ENCODE measurements at places on chromosomes 1 and 21.

DNA sequence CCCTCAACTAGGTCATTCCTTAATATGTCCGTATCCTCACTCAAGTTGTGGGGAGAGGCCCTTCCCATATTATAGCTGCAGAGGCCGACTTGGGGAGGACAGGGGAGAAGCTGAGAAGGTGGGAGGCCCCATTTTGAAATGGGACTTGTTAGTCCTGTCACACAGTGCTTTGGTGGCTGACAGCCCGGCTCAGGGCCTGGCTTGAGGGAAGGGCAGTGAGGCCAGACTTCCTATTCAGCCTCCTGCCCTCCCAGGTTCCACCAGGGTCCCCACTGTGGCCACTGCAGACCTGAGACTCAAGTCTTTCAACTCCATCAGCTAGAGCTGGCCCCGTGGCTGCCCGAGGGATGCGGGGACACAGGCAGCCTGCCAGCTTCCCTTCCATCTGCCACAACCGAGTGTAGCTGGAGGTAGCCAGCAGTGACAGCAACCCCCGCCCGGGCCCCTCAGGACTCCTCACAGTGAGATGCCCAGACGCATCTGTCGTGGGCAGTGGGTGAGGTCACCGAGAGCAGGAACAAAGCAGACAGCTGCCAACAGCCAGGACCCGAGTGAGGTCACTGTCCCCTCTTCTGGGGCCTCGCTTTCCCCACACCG lies 36.9 kb downstream of the SIM2 start:
- no peaks in the 10 kb centered on the region for H3K36me3 ChIP-seq
- no peak for DNase-seq
- H3K27ac ChIP-seq = no peak overlapping the region
- H3K4me1 ChIP-seq = no peaks in the 10 kb centered on the region
- no peak overlapping the region for H3K4me3 ChIP-seq

DNA sequence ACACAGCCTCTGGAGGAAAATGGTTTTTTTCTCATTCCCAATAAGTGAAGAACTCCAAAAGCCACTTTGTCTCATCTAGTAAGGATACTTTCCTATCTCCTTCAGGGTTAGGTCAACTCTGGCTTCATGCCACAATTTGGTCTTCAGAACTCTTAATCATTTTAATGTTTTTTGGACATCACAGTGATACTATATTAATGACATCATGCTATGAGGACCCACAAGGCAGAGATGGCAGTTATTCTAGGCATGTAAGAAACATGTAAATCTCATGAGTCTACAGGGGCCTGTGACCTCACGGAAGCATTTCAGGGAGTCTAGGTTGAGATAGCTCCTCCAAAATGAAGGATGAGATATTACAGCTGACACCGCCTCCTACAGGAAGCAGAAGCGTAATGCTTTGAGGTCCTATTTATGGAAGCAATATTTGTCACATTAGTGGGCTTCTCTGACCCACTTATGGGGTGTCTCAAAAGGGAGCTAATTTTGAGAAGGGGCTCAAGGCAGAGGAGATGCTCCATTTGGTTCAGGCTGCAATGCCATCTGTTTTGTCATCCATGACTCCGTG lies 5.0 kb upstream of the GPR137B start:
- H3K36me3 ChIP-seq = no peaks in the 10 kb centered on the region
- H3K27me3 ChIP-seq = peaks cover 84% of the 10 kb centered on the region
- H3K4me3 ChIP-seq = no peak overlapping the region

- peak overlapping the region; percentile 47 for H3K4me3 ChIP-seq
- H3K27ac ChIP-seq = peak overlapping the region; percentile 94
- peak; percentile 51 for DNase-seq
- peaks cover 89% of the 10 kb centered on the region for H3K4me1 ChIP-seq
- peaks cover 23% of the 10 kb centered on the region for H3K27me3 ChIP-seq
Measured at GRCh38 chr1:18950401-18951026, 6.0 kb downstream of the IFFO2 start.

- no peaks in the 10 kb centered on the region for H3K4me1 ChIP-seq
- DNase-seq = no peak
- no peaks in the 10 kb centered on the region for H3K36me3 ChIP-seq
- H3K27me3 ChIP-seq = peaks cover 8% of the 10 kb centered on the region
- H3K27ac ChIP-seq = no peak overlapping the region
- no peak overlapping the region for H3K4me3 ChIP-seq
Measured at GRCh38 chr1:30598571-30599114, 124.7 kb downstream of the MATN1 start.

- no peaks in the 10 kb centered on the region for H3K27me3 ChIP-seq
- no peak overlapping the region for H3K4me3 ChIP-seq
- H3K36me3 ChIP-seq = no peaks in the 10 kb centered on the region
- no peaks in the 10 kb centered on the region for H3K4me1 ChIP-seq
- DNase-seq = no peak
Measured at GRCh38 chr1:113653741-113654140, 105.5 kb downstream of the PHTF1 start.

DNA sequence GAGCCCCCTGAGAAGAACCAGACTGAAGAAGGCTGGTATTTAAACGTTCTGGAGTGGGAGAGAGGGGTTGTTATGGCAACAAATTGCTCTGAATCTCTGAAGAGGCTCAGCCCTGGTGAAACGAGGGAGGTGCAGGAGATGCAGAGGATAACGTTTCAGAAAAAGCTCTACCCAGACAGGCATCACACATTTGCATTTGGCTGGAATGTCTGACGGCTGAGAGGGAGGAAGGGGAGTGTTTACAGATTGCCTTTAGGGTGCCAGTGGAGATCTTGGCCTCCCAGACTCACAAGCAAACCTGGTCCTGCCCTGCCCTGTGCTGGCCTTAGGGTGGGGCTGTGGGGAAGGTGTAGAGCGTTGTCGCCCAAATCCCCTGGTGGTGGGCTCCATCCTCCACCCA lies 169.0 kb upstream of the AJAP1 start:
- no peaks in the 10 kb centered on the region for H3K4me1 ChIP-seq
- H3K4me3 ChIP-seq = no peak overlapping the region
- no peak for DNase-seq
- no peaks in the 10 kb centered on the region for H3K36me3 ChIP-seq

GRCh38 chr1:38242506-38242905 lies 195.9 kb upstream of the POU3F1 start:
- H3K4me1 ChIP-seq = no peaks in the 10 kb centered on the region
- H3K27ac ChIP-seq = no peak overlapping the region
- H3K36me3 ChIP-seq = no peaks in the 10 kb centered on the region
- peaks cover 8% of the 10 kb centered on the region for H3K27me3 ChIP-seq
- H3K4me3 ChIP-seq = no peak overlapping the region

DNA sequence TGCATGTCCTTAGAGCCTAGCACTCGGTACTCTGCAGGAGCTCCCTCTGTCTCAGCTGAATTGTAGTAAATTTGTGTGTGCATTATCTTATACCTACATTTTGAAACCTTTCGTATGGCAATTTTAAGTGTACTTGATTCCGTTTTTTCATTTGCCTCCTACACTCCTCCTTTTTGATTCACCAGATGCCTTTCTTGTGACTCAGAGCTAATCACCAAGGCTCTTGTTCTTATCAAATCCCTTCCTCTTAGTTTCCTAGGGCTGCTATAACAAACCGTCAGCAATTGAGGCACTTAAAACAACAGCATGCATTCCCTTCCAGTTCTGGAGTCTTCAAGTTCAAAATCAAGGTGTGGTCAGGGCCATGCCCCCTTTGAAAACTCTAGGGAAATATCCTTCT lies 261.0 kb downstream of the ASTN1 start:
- no peak overlapping the region for H3K4me3 ChIP-seq
- H3K27ac ChIP-seq = no peak overlapping the region
- no peaks in the 10 kb centered on the region for H3K36me3 ChIP-seq
- H3K27me3 ChIP-seq = no peaks in the 10 kb centered on the region
- no peaks in the 10 kb centered on the region for H3K4me1 ChIP-seq
- no peak for DNase-seq

GRCh38 chr1:20058531-20058930 lies 11.5 kb upstream of the PLA2G5 start:
- no peaks in the 10 kb centered on the region for H3K36me3 ChIP-seq
- peaks cover 21% of the 10 kb centered on the region for H3K4me1 ChIP-seq
- peaks cover 26% of the 10 kb centered on the region for H3K27me3 ChIP-seq

DNA sequence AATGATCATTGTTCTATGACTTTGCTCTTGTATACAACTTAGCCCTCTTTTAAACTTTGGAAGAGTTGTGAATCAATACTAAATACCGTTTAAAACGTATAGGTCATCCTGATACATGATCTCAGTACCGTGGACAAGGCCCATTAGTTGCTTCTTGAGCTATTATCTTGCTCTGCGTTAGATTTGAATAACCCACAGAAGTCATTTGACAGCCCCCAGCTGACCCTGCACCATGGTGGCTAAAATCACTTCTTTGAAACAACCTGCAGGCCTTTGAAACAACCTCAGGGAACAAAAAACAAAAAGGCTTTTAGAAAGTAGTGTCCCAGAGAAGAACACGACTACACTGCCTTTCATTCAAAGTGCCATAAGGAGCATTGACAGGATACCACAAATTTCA lies 473.0 kb upstream of the ADGRL2 start:
- H3K27me3 ChIP-seq = no peaks in the 10 kb centered on the region
- DNase-seq = no peak
- no peak overlapping the region for H3K27ac ChIP-seq
- H3K4me3 ChIP-seq = no peak overlapping the region
- H3K36me3 ChIP-seq = no peaks in the 10 kb centered on the region

DNA sequence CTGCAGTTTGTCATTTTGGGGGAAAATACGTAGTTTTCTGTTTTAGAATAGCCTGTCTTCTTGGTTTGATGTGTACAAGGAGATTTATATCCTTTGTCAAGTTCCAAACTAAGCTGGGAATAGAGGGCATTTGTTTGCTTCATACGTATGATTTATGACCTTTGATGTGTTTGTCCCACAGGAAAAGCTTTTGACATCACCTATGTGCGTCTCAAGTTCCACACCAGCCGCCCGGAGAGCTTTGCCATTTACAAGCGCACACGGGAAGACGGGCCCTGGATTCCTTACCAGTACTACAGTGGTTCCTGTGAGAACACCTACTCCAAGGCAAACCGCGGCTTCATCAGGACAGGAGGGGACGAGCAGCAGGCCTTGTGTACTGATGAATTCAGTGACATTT lies 79.9 kb downstream of the LAMC1 start:
- no peak for DNase-seq
- H3K36me3 ChIP-seq = no peaks in the 10 kb centered on the region
- H3K4me3 ChIP-seq = no peak overlapping the region
- no peak overlapping the region for H3K27ac ChIP-seq
- peaks cover 14% of the 10 kb centered on the region for H3K27me3 ChIP-seq
- H3K4me1 ChIP-seq = no peaks in the 10 kb centered on the region

DNA sequence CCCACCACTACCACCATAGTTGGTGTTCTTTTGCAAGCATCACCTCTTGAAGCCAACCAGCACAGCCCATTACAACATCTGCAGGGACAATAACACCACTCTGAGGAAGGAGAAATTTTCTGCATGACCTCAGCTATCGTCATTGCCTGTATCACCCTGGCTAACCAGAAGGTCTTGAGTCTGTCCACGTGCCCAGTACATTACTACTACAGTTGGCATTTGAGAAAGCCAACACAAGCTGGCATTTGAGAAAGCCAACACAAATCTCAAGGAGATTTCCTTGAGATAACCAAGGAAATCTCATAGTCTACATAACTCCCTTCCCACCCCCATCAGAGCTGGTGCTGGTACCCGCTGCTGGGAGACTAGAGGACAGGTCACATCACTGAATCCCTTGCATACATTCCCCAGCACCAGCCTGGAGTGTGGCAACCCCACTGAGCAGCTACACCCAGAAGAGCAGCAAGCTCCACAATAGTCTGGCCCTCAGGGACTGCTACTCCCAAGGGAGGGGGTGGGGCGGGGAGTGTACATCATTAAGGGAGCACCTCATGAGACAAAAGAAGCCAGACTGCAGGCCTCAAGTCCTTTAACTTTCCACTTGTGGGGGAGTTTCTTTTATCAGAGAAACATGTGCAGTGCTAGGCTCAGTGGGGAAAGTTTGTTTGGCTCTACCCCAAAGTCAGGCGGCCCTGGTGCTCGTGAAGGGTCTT lies 46.0 kb upstream of the GUCA2A start:
- no peak overlapping the region for H3K4me3 ChIP-seq
- no peaks in the 10 kb centered on the region for H3K27me3 ChIP-seq
- DNase-seq = no peak
- no peak overlapping the region for H3K27ac ChIP-seq

GRCh38 chr1:43512681-43513080 lies 18.0 kb upstream of the PTPRF start:
- no peak overlapping the region for H3K4me3 ChIP-seq
- no peak for DNase-seq
- peaks cover 18% of the 10 kb centered on the region for H3K27me3 ChIP-seq
- peaks cover 25% of the 10 kb centered on the region for H3K4me1 ChIP-seq
- H3K36me3 ChIP-seq = peaks cover 5% of the 10 kb centered on the region

GRCh38 chr1:110253213-110253612 lies 43.1 kb downstream of the KCNC4 start:
- H3K4me1 ChIP-seq = no peaks in the 10 kb centered on the region
- no peak overlapping the region for H3K27ac ChIP-seq
- H3K36me3 ChIP-seq = peaks cover 2% of the 10 kb centered on the region
- no peak overlapping the region for H3K4me3 ChIP-seq
- no peaks in the 10 kb centered on the region for H3K27me3 ChIP-seq
- DNase-seq = no peak

DNA sequence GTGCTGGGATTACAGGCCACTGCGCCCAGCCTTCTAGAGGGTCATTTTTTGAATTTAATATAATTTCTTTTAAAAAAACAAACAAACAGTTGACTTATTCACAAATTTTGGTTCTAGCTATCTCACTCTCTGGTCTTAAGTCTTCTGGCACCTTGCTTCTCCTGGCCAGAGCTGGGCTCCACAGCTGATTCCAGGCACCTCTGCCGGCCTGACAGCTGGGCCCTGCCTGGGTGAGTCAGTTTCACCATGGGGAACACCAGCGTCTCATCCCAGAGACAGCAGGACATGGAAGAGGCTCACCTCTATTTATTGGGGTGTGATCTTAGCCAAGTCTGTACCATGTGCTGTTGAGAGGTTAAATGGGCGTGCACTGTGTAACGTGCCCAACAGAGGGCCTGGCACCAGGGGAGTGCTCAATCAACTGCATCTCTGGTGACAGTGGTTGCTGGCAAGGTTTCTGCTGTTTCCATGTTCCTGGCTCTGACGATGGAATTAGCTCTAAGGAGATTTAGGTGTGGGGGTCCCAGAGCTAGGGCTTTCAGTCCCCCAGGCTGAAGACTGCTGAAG lies 956 bp downstream of the CPLANE2 start:
- H3K4me1 ChIP-seq = peaks cover 34% of the 10 kb centered on the region
- H3K27ac ChIP-seq = peak overlapping the region; percentile 86
- peak; percentile 63 for DNase-seq

Data from activated CD8-positive, alpha-beta memory T cell treated with anti-CD3 and anti-CD28 coated beads, Interleukin-2, amount 10 ng/mL, durations not matched to agents 7 days and 5 days (primary cell).